Psoas muscle (tissue), 8 donors: ENCODE measurements at places on chromosomes 2 and 18.

GRCh38 chr18:40347261-40347660, 1607.8 kb upstream of the PIK3C3 start:
- DNase-seq: no peak

DNA sequence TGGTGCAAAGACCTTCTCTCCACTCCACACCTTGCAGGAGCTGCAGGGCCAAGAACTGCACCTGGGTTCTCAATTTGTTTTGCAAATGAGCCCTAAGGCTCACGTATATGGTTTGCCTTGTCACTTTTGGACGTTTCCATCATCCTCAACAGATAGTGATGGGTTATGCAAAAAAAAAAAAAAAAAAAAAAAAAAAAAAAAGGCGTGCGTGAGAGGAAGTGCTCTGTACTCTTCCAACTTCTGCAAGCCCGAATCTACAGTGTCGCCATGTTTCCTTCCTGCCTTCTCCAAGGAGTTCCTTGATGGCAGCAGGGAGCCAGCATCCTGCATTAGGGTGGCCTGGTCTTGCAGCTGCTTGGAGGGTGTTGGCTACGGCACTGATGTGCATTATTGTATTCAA, 4.0 kb upstream of the INHBB start:
- no peak for DNase-seq

DNA sequence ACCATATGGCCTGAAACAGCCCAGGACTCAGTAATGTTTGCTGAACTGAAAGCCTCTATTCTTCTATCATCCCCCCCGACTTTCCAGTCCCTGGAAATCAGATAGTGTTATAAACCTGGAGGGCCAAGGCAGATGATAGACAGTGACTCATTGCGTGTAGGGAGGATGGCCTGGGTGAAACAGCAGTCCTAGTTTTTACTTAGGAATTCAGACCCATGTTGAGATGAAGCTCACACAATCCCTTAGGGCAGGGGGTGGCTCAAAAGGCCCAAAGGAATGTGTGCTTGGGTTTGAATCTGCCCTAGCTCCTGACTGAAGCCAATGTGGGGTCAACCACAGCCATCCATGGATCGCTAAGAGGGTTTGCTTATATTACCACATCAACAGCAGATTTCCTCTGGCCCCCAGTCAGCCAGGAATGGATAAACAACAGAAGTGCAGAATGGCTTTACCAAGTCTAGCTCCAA, 43.9 kb upstream of the STPG4 start:
- DNase-seq: no peak

DNA sequence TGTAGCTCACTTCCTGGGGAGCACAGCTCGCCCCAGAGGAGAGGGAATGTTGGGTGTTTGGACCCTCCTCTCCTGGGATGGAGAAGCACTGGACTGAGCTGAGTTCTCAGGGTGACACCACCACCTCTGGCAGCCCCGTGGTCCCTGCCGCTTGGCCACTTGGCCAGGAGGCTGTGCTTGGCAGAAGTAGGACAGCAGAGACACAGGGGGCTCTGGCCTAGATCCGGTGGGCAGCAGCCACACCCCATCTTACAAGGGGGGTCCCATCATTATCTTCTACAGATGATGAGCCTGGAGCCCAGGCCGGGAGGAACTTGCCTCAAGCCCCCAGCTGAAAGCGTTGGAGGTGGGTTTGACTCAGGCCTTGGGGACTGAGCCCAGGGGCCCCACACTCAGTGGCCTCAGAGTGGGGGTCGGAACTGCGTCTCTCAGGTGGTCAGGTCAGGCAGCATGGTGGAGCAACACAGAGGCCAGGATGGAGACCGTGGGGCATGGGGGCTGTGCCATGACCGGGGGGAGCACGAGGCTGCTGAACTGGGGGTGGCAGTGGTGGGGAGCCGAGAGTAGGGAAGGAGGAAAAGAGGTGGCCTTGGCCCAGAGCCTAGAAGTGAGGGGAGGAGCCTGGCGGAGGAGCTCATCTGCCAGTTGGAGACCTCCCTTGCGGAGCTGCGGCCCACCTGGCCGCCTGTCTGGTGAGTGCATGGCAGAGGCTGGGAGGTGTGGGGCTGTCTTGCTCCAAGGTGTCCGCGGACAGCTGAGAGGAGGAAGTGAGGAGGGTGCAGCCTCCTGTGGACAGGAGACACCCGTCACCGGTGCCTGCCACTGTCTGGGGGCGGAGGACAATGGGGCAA, 63.6 kb upstream of the HDAC4 start:
- DNase-seq: no peak

DNA sequence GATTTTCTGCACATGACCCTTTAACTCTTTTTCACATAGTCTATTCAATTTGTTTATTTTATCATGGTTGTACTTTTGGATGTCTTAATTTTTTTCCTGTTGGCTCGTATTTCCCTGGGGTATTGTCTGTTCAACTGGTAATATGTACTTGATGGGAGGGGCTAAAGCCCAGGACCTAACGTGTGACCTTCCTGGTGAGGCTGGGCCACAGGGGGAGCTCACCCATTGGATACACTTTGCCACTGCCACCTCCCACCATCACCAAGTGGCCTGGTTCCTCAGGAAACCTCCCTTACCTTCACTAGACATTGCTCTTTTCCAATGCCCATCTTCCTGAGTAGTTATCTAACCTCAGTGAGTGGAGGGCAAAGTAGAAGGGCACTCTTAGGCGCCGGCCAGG, 143.9 kb upstream of the LTBP1 start:
- no peak for DNase-seq

DNA sequence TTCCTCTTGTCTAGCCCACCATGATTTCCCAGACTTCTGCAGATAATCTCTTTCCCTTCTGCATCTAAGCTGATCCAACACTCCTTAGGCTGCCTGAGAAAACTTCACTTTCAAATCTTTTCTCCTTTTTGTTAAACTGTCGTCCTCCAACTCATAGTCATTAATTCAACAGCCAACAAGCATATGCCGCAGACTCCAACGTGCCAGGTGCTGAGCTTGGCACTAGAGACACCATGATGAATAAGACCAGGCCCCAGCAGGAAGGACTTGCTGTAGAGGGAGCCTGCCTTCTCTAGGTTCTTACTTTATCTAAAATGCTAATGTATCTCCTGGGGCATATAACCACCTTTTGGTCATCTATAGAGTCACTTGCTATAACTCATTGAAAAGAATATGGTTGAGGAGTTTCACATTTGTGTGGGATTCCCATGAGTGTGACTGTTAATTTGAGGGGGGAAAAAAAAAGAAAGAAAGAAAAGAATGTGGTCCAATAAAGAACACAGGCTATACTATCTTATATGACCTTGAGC, 51.0 kb downstream of the ANKRD44 start:
- no peak for DNase-seq

DNA sequence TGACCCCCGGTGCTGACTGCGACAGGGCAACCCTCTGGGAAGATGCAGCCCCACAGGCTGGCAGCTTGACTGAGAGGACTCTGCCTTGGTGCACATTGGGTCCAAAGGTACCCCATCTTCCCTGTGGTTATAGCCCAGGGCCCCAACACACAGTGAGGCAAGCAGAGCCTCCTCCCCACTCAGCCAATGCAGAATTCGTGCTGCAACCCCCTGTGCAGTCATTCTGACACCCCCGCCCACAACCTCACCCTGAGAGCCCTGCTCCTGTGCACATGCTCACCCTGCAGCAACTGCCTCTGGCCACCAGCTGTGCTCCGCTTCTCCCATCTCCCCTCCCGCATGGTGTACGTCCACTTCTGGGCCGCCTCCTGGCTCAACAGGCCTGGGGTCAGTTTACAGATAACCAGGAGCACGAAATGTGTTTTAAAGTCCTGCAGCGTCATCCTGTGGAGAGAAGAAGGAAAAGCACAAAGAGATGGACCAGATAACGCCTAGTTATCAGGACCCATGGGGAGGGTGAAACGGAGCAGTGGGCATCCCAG, 24.4 kb downstream of the CAPN14 start:
- no peak for DNase-seq

GRCh38 chr2:10047616-10048500, 4.5 kb downstream of the KLF11 start:
- DNase-seq: no peak

DNA sequence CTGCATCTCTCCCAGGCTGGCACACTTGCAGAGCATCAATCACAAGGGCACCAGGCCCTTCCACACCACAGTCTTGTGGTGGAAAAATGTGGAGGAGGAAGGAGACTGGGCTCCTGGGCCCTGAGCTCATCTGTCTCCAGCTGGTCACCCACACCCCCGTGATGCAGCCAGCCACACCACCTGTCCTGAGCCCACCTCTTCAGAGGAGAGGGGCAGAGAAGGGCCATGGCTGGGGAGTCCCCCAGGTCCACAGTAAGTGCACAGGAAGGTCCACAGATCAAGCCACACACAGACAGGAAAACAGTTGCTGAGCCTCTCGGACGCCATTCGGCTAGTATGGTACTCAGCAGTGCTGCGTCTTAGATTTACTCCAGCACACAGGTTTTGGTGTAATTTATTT, 203.5 kb upstream of the SALL3 start:
- no peak for DNase-seq

GRCh38 chr2:202121532-202122162, 48.6 kb downstream of the KIAA2012 start:
- no peak for DNase-seq

DNA sequence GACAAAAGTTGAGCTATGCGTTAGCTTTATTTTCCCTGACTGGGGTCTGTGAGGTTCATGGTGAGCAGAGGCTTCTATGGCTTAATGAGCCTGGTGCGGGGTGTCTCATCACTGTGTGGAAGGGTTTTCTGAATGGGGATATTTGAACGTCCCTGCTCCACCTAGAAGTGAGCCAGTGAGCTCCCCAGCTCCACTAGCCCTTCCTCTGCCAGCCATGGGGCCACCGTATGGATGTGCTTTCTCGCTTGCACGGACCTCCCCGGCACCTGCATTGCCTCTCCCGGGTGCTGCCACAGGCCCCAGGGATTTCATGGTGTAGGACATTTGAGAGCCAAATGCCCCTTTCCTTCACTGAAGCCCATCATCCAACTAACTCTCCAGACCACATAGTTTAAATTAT, 37.8 kb downstream of the CYP26B1 start:
- no peak for DNase-seq

DNA sequence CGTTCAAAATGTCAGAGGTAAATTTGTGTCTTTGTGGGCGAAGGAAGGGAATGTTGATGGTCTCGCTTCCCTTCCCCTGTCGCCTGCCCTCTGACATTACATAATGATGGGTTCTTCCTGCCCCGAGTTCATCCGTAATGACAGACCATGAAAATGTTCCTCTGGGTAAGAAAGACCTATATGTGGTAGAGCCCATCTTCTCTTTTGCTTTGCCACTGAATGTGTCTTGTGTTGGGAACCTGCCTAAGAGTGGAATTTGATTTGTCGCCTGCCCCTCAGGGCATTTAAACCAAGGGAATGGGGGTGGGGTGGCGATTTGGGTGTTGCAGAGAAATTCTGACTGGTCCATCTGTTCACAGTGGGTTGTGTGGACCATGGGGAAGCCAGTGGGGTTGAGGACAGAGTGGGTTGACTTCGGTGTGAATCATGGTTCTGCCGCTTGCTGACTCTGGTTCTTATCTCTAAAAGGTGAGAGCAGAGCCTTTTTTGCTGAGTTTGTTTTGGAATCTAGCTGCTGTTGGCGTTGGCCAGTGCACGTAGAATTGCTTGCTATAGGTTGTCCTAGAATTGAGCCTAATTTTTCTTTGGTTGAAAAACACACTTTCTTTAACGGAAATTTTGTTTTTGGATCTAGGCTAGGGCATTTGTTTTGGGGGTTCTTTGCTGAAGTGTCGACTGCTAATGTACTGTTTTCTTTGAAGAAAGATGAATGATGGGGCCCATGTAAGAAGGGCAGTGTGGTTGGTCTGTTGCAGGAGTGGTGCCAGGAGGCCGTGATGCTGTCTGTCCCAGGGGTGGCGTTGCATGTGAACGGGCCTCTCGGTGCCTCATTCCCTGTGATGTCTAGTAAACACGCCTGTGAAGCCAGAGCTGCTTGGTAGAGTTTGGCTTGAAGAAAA, 1.3 kb downstream of the INPP4A start:
- no peak for DNase-seq

DNA sequence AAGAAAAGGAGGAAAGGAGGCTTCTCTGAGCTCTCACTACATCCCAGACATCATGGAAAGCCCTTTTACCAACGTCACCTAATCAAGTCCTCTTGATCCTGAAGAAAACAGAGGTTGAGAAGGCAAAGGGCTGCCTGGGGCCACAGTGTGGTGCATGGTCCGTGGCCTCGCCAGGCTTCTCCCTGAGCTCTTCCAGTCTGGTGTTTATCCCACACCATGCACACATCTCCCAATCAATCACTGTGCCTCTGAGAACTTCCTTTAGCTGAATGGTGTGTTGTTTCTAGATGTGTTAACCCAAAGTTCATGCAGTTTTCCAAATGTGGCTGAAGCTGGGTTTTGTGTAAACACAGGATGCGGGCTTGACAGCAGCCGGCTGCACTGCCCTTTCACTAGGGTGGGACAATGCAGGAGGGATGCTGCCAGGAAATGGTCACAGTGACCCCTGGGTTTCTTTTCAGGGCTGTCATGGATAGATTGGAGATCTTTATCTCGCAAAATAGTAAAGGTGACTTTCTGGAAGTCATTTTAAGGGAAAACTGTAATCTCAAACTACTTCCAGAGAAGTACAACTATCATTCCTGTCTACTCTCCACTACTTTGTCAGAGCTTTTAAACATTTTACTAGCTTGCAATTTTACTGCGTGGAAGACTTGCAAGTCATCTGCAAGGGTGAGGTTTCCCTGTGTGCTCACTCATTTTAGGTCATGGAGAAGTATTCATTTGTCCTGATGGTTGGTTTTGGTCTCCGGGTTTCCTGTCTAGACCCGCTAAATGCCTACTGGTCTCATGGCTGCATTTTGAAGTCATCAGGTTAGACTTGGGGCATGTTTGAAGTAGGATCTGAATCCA, 54.6 kb downstream of the IL1R2 start:
- no peak for DNase-seq

DNA sequence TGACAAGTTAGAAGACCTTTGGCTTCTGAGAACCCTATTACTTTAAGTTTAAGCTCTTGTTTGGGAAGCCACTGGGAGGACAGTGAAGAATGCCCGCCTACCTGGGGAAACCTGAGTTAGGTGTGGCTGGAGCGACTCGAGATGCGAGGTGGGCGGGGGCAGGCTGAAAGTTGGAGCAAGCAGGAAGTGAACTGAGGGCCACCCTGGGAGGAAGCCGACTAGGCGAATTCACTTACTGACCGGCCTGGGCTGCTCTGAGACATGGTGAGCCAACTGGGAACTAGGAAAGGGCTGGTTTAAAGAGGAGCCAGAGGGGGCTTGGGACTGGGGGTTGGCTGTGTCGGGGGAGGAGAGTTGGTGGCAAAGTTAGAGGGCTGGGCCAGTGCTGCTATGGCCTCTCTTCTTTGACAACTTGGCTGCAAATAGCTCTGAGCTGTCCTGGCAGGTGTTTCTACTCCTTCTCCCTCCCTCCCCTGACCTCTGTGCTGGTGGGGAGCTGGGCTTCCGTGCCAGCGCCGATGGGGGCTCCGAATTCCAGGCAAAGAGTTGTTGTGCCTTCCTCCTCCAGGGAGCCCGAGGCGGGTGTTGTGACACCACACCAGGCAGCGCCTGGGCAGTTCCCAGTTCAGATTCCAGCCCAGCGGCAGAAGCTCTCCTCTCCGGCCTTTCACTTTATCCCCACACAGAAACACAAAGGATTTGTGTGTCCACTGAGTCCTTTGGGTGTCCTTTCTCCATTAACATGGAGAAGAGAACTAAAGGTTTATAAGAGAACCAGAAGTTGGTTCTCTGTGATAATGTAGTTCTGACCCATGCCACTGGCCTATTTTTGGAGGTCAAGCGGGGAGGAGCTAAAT, at the start of gene VAMP8:
Gene VAMP8, plus strand, starts transcription at position 201 of the 857 bp plus-strand sequence. Its CDS starts 61 bp downstream, at position 262.
- peak; percentile 79 for DNase-seq

- DNase-seq: no peak
These were observed 131.3 kb downstream of the PRPF40A start for GRCh38 chr2:152585830-152586484.

- DNase-seq: no peak
These were observed 21.2 kb upstream of the TET3 start for GRCh38 chr2:73963385-73964120.

GRCh38 chr2:101883860-101884259, 107.9 kb upstream of the IL1R2 start:
- DNase-seq: no peak
